Activated T-helper 2 cell treated with anti-CD3 and anti-CD28 coated beads, Interferon-gamma antibody, Interleukin-2, Interleukin-4, amounts not matched to agents 10 μg/mL and 5 μg/mL and 100 μg/mL, durations not matched to agents 14 hours and 24 hours and 36 hours (primary cell): ENCODE measurements at places on chromosomes 3 and 15. TPM values are rescaled to one million over a fixed set of nuclear protein-coding genes. Genes with fewer than 3 reads are reported as not detected.

Gene TERC
- 7.0 and 9.8 TPM in 2 replicates for total RNA-seq

GRCh38 chr3:54283470-54283869 is 161.1 kb downstream of the CACNA2D3 start:
- H3K36me3 ChIP-seq, result no peaks in the 10 kb centered on the region
- H3K4me1 ChIP-seq, result no peaks in the 10 kb centered on the region
- peaks cover 3% of the 10 kb centered on the region for H3K27me3 ChIP-seq
- no peak overlapping the region for H3K27ac ChIP-seq
- no peak overlapping the region for H3K4me3 ChIP-seq
- DNase-seq, result no peak

DNA sequence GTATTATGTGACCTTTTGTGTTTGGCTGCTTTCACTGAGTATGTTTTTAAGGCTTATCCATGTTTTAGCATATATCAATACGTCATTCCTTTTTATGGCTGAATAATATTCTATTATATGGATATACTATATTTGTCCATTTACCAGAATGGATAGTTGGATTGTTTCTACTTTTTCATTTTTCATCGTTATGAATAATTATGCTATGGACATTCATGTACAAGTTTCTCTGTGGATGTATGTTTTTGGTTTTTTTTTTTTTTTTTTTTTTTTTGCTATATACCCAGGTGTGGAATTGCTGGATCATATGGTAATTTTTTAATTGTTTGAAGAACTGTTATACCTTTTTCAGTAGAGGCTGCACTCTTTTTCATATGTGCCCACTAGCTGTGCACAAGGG is 23.5 kb downstream of the DOCK3 start:
- H3K4me1 ChIP-seq, result no peaks in the 10 kb centered on the region
- H3K27ac ChIP-seq, result no peak overlapping the region
- DNase-seq, result no peak
- no peaks in the 10 kb centered on the region for H3K36me3 ChIP-seq
- peaks cover 3% of the 10 kb centered on the region for H3K27me3 ChIP-seq

GRCh38 chr3:191301017-191301416 is 28.2 kb upstream of the CCDC50 start:
- no peak for DNase-seq
- no peaks in the 10 kb centered on the region for H3K4me1 ChIP-seq
- no peak overlapping the region for H3K4me3 ChIP-seq
- H3K36me3 ChIP-seq, result no peaks in the 10 kb centered on the region
- no peak overlapping the region for H3K27ac ChIP-seq

- peaks cover 3% of the 10 kb centered on the region for H3K27me3 ChIP-seq
- DNase-seq, result no peak
- no peaks in the 10 kb centered on the region for H3K4me1 ChIP-seq
- no peak overlapping the region for H3K27ac ChIP-seq
Observed at GRCh38 chr3:18308096-18308650, 117.0 kb downstream of the SATB1 start.

DNA sequence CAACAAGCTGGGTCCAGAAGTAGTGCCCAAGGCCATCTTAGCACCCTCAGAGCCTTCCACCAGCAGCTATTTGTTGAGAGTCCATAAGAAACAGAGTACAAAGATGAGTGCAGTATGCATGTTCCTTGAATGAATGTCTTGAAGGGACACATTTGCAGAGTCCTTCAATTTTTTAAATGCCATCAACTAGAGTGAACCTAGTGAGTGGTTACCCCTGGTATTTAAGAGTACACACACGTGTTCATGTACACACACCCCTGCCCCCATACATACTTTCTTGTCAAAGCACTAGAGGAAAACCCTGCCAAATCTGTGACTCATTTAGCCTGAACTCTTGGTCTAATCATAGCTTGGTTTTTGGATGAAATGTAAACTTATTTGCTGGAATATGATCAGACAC is 84.5 kb upstream of the GALNT15 start:
- no peaks in the 10 kb centered on the region for H3K27me3 ChIP-seq
- H3K4me1 ChIP-seq, result no peaks in the 10 kb centered on the region
- DNase-seq, result no peak
- no peak overlapping the region for H3K27ac ChIP-seq

DNA sequence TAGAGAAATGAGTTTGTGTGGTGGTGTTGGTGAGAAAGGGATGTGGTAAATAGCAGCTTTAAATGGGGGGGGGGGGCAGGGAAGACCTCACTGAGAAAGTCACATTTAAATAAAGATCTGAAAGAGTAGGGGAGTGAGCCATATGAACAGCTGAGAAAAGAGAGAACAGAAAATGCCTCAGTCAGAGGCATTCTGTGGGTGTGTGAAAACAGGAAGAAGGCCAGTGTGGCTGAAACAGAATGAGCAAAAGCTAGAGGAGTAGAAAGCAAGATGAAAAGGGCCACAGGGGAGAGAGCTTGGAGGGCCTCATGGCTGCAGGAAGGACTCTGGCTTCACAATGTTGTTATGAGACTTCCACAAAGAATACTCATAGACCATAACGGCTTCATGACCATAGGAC is 783.3 kb downstream of the ZPLD1 start:
- no peak for DNase-seq
- H3K4me1 ChIP-seq, result no peaks in the 10 kb centered on the region
- H3K27ac ChIP-seq, result no peak overlapping the region
- H3K4me3 ChIP-seq, result no peak overlapping the region
- no peaks in the 10 kb centered on the region for H3K27me3 ChIP-seq
- no peaks in the 10 kb centered on the region for H3K36me3 ChIP-seq

- H3K27ac ChIP-seq, result no peak overlapping the region
- DNase-seq, result no peak
- H3K27me3 ChIP-seq, result peaks cover 3% of the 10 kb centered on the region
- no peaks in the 10 kb centered on the region for H3K36me3 ChIP-seq
- no peak overlapping the region for H3K4me3 ChIP-seq
Observed at GRCh38 chr15:72155003-72155621, 36.9 kb downstream of the SENP8 start.

- H3K27me3 ChIP-seq, result no peaks in the 10 kb centered on the region
- no peak for DNase-seq
- no peaks in the 10 kb centered on the region for H3K4me1 ChIP-seq
- no peak overlapping the region for H3K27ac ChIP-seq
- H3K36me3 ChIP-seq, result no peaks in the 10 kb centered on the region
Observed at GRCh38 chr15:27250223-27250622, 279.2 kb downstream of the GABRG3 start.

DNA sequence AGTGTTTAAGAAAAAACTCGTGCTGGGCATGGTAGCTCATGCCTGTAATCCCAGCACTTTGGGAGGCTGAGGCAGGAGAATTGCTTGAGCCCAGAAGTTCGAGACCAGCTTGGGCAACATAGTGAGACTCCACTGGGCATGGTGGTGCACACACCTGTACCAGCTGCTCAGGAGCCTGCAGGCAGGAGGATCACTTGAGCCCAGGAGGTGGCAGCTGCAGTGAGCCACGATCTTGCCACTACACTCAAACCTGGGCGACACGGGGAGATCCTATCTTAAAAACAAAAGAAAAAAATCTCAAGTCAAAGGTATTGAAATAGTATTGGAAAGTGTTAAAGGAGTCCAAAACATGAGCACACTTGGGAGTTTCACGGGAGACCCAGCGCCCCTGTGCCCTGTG is 14.0 kb downstream of the KLF13 start:
- H3K4me1 ChIP-seq, result peaks cover 89% of the 10 kb centered on the region
- DNase-seq, result no peak
- H3K4me3 ChIP-seq, result peak overlapping the region; percentile 27
- peaks cover 30% of the 10 kb centered on the region for H3K36me3 ChIP-seq
- no peaks in the 10 kb centered on the region for H3K27me3 ChIP-seq

GRCh38 chr3:168051531-168052471 is 43.9 kb downstream of the GOLIM4 start:
- H3K27ac ChIP-seq, result no peak overlapping the region
- no peak overlapping the region for H3K4me3 ChIP-seq
